ENCODE measurements at places on chromosomes 6 and 20.

GRCh38 chr6:45350186-45350710 lies 22.1 kb downstream of the RUNX2 start:
- DNase-seq = no peak

GRCh38 chr6:113809826-113810225 lies 47.3 kb upstream of the MARCKS start:
- DNase-seq = no peak

GRCh38 chr20:17845701-17846475 lies 122.7 kb downstream of the SNX5 start:
- no peak for DNase-seq

DNA sequence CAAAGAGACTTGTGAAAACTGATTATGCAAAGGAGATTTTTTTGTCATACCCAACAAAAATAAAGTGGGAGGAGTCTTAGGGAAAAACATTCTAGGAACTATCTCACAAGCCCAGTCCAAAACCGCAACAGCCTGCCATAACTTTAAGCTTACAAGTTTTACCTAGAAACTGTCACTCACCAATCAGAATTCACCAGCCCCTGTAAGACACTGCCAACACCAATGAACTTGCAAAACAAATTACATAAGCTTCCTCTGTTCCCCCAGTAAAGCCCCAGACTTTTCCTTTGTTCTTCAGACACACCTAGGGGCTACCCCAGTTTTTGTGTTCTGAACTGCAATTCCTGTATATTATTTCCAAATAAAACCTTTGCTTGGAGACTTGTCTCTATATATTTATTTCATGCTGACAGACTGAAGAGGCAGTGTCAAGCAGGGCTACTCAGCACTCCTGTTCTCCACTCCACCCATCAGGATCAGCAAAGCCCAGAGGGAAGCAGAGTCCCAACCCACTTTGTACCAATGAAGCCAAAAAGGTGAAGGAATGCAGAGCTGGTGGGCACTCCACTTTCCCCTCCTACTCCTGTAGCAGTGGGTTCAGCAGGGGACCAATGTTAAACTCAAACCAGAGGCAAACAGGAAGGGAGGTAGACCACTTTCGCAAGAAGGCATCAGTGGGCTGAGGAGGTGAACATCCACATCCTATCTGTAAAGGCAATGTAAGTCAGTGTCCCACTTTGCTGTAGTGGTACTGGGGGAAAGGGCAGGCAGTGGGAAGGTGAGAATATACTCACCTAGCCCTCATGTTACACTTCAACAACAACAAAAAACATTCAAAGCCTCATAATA lies 142.5 kb upstream of the RUNX2 start:
- DNase-seq = no peak

DNA sequence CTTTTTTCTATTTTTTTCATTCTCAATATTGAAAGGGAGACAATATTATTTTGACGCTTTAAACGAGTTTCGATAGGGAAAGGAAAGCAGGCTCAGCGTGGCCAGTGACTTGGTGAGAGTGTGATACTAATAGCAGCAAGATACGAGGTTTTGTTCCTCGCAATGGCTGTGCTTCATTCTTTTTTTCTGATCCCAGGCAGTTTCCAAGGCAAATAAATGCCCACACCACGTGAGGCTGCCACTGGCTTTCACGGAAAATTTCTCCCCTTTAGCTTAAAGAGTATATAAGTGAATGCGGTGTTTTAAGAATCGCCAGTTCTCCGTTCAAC lies 196.4 kb upstream of the ZNF184 start:
- DNase-seq = no peak

DNA sequence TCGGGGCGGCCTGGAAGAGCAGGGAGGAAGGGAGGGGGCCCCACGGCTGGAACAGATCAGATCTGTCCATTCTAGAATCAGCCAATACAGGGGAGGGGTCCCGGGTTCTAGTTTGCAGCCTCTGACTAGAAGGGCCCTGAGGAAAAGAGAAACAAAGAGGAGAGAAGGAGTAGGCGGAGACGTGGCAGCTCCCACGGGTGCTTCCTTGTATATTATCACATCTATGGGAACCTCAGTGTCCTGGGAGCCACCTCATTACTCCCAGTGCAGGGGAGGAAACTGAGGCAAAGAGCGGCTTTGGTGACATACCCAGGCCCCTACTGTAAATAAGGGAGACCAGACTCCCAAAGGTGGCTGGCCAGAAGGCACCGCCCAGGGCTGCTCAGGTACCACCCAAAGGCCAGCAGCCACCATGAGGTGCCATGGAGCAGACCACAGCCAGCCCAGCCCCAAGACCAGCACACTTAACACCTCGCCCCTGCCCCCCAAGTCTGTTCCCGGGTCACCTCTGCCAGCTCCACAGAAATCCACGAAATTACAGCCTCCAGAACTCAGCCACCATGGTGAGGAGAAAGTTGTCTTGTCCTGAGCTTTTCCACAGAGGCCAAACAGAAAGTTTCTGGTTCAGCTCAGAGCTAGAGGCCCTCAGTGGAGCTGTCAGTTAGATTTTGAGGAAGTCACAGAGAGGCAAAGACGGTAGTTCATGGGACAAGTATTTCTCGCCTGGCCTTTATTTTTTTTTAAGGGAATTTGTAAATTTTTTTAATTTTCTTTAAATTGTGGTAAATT lies 2.1 kb downstream of the ZC3H12D start:
- DNase-seq = no peak

- DNase-seq = no peak
These were observed 31.9 kb downstream of the HIVEP2 start for GRCh38 chr6:142913036-142913510.

- no peak for DNase-seq
These were observed 12.8 kb upstream of the ELOVL5 start for GRCh38 chr6:53361549-53362031.

- no peak for DNase-seq
These were observed 298.4 kb downstream of the UTRN start for GRCh38 chr6:144583614-144583954.

- DNase-seq = no peak
These were observed 969.1 kb upstream of the DEFB115 start for GRCh38 chr20:30288346-30288745.

DNA sequence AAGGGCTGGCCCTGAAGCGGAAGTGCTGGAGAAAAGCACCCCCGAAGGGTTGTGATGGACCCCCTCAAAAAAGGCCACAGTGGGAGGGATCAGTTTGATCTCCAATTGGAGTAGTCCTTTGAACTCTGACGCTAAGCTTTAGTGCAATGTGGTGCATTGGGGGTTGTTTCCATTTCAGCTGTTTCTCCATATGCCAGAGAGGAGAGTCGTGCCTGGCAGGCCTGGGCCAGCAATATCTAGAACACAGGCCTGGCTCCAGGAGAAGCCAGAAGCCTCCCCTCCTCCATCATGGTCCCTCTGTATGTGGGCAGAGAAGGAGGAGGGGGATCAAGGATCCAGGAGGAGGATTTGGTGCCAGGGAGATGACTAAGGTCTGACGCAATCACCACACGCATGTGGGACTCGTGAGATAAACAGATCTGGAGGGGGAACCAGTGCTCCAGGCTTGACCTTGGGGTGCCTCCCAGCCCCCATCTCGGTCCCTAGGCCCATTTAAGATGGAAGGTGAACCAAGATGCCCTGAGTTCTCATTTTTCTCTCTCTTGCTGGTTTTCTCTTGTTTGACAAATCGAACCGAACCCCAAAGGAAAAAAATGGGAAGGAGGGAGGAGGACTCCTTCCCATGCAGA lies 517.4 kb upstream of the JARID2 start:
- no peak for DNase-seq

All from NCI-H1417 treated with DMSO at 0.1 percent for 48 hours (cell line).